CD4-positive, alpha-beta T cell treated with Interleukin-17A for 4 hours (primary cell): ENCODE measurements at places on chromosomes 16 and 17.

GRCh38 chr17:27762527-27763305 is 37.6 kb downstream of the NOS2 start:
- no peak for DNase-seq

- DNase-seq = no peak
These were observed 68.2 kb downstream of the SIAH1 start for GRCh38 chr16:48317026-48317425.

DNA sequence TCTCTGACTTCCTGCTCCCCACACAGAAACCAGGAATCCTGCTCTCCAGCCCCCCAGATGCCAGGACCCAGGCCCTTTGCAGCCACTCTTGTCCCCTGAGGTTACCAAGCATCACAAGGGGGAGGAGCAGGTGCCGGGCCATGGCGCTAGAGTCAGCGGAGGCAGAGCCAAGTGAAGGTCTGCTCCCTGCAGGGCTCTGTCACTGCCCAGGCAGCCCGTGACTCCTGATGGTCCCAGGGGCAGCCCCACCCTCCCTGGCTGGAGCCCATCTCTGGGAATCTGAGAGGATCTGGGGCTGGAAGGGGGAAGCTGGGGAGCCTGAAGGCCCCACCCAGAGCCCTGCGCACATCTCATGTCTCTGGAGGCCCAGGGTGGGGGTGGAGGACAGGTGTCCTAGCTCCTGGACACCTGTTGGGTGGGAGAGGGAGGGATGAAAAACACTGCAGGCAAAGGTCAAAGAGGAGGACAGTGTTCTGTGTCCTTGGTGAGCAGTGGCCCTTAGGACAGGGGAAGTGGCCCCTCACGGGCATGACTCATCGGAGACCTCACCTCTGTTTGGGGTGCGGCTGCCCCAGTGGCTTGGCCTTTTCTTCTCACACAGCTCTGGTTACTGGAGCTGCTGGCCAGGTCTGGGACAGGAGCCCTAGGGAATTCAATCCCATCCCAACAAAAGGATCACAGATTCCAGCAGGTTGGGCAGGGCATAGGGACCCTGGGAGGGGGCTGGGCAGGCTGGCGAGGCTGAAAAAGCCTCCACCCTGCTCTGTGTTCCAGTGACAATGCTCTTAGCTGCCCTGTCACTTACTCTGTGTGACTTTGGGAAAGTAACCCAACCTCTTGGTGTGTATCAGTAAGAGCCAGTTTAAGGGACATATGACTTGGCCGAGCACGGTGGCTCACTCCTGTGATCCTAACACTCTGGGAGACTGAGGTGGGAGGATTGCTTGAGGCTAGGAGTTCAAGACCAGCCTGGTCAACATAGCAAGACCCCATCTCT is at the start of gene PRSS36:
TSS of gene PRSS36 (minus strand) at position 173 of the 997 bp plus-strand sequence. CDS start at position 142, 31 bp downstream.
- no peak for DNase-seq

GRCh38 chr17:39240631-39241030 is 14.9 kb upstream of the STAC2 start:
- no peak for DNase-seq

GRCh38 chr17:6492892-6493674 is 48.8 kb downstream of the PIMREG start:
- no peak for DNase-seq

GRCh38 chr16:59719121-59719520 is 985.0 kb upstream of the GOT2 start:
- no peak for DNase-seq

DNA sequence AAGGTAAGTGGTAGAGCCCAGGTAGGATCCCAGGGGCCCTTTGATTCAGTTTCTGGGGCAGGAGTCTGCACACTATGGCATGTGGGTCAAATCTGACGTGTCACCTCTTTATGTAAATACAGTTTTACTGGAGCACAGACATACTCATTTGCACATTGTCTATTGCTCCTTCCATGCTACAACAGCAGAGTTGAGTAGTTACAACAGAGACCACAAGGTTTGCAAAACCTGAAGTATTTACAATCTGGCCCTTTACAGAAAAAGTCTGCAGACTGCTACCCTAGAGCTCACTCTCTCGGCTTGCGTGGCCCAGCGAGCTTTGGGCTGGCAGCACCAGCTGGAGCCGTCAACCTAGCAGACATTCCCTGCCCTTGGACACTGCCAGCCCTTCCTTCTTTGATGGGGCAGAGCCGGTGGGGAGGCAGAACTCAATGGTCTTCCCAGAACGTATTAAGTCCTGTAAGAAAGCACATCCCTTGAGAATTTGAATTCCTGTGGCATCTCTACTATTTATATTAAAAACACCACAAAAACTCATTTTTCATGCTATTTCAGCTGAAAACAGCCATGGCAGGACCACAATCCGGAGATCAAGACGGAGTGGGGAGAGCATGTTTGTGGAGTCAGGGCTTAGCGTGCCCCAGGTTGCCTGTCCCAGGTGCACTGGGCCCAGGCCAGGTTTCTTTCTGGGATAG is 133.1 kb upstream of the NUDT7 start:
- no peak for DNase-seq

DNA sequence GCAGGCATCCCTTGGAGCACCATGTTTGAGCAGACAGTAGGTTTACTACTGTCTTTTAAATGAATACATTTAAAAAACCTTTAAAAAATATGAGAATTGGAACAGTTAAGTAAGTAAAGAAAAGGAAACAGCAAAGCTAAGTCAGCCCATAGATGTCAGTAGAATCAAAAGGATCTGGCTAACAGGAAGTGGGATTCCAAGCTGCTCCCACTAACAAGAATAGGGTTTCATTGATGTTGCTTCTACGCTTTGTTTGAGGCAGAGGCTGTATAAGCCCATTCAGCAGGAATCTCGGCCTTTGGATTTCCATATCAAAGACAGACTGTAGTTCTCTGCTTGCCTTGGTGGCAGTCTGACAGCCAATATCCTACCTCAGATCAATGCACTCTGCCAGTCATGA is 122.9 kb upstream of the ELAC2 start:
- DNase-seq = no peak

- DNase-seq = no peak
These were observed 55.6 kb upstream of the ALOX12 start for GRCh38 chr17:6940186-6940649.

DNA sequence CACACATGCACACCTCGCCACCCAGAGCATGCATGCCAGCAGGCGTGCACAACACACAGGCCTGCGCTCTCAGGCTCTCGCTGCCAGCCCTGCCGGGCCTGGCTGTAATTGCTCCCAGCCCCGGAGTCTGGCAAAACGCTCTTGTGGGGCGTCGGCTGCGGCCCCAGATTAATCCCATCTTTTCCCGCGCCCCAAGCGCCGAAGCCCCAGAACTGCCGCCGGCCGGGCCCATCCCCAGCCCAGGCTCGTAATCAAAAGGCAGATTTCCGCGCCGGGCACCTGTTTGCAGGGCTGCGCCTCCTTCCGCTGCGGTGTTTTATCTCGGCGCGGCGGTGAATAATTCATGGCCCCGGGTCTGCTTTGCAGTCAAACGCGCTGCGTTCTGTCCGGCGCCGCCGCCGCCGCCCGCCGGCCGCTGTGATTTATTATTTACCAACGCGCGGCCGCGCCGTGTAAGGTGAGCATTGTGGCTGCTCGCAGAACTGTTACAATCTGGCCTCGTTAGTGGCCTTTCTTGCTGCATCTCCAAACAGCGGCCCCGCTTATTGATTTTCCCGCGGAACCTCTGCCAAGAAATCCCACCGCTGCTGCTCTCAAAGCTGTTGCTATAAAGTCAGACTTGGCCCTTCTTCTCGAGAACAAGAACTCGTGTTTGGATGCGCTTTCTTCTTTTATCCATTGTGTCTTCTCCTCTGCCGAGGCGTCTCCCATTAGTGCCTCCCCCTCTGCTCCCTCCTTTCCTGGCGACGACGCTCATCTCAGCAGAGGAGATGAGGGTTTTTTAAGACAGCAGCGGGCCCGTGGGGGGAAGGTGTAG is 126.1 kb downstream of the IRX5 start:
- no peak for DNase-seq

- DNase-seq = no peak
These were observed 888 bp downstream of the ACSM5 start for GRCh38 chr16:20410121-20410723.

DNA sequence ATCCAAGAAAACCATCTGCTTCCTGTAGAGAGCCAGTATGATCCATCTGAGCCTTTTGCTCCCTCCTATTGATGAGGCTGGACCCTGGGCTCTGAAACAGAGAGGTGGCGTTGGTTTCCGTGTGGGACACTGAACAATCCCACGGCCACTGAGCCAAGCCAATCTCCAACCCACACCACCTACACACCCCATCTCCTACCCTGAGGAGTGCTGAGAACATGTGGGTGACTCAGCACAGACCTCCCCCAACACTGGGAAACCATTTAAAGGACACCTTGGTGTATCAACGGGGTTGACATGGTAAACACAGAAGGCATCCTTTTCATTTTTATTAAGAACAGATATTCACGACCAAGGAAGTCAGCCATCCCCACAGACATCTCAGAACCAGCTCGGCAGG is 332.1 kb downstream of the SLC39A11 start:
- no peak for DNase-seq

DNA sequence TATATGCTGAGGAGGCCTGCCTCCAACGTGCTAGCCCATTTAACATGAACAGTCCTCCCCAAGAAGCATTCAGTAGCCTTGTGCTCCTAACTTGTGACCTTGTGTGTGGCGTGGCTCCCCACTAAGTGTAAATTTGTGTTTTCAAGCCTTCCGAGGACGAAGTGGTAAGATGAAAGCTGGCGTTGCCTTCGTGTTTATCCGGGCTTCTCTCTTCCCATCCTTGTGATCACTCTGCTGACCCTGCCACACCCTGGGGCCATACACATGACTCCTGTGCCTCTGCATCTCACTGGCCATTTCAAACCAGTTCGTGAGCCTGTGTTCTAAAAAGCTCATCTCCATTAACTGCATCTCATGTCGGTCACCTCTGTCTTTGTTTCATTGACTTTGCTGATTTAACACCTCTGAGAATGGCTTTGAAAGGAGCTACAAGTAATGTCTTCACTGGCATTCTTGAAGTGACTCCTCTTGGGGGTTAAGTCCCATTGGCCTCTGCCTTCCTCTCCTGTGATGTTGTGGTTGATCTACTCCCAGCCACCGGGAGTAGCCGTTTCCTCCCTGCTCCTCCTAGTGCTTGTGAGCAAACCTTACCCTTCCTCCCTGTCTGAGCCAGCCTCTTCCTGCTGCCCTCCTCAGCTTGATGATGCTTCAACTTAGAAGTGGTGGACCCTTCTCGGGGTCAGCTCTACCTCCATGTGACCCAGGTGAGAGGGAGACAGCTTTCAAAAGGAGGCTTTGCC is 27.4 kb upstream of the NAGLU start:
- DNase-seq = no peak

DNA sequence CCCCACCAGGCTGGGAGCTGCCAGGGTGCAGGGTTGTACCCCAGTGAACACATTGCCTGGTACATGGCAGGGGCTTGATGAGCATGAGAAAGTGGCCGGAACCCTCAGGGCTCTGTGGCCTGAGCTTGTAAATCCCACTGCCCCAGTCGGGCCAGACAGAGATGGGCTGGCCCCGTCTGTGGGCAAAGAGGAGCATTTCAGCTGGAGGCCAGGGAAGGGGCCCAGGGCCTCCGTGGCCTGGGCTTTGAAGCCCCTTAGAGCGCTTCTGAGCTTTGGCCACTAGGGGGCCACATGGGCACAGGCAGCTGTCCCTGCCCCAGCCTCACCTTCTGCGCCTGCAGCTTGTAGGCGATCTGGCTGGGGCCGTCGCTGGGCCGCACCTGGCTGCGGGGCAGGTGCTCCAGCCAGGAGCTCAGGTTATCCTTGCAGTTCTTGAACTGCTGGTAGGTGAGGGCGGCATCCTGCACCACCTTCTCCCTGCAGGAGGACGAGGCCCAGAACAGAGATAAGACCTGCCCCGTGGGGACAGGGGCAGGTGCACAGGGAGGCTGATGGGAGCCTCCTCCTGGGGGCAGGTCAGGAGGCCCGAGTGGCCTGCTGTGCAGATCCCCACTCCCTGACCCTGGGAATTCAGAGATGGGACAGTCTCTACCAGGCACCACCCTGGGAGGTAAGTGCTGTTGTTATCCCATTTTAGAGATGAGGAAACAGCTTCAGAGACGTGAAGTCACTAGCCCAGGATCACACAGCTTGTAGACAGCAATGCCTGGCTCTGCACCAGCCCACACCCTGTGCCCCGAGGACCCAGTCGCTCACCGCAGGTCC is 12.8 kb downstream of the EVPL start:
- peak; percentile 86 for DNase-seq

DNA sequence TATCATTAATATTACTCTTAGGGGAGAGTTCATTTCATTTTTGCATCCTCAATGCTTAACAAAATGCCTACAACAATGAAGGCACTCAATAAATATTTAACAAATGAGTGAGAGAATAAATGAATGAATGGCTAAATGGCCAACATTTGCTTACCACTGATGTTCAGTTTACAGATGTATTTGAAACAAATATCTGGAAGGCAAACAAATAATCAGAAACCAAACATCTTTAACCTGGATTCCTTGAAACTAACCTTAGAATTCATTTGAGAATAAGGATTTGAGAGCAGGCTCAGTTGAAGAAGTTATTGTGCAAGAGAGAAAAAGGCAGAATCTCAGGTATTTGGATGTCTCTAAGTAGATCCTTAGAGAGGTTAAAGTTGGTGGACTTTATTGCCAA is 8.4 kb downstream of the NACA2 start:
- no peak for DNase-seq

GRCh38 chr16:63467513-63467912 is 1431.3 kb upstream of the CDH8 start:
- DNase-seq = no peak

DNA sequence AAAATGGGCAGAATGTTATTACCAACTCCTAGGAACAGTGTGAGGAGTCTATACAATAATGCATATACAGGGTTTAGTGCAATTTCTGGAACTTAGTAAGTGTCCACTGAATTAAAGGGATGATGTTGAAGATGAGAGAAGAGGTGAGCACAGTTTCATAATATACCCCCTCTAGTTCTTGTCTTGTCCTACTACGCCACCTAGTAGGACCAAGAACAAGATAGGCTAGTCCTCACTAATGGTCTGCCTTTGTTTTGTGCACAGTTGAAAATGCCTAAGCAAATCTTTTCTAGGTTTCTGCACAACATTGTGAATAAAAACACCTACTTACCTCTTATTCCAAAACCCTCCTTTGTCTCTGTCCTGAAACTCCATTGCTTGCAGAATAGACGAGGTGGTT is 670.2 kb downstream of the CDH8 start:
- no peak for DNase-seq

DNA sequence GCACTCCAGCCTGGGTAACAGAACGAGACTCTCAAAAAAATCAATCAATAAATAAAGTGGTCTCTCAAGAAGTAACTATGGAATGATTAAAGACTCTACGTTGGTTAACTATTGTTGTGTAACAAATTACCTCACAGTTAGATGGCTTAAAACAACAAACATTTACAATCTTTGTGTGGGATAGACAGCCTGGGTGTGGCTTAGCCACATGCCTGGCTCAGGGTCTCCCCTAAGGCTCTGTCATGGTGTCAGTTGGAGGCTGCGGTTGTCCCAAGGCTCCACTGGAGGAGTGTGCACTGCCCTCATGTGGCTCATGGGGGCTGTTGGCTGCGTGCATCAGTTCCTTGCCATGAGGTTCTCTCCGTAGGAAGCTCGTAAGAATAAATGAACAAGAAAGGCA is 294.5 kb downstream of the SNX29 start:
- DNase-seq = no peak

DNA sequence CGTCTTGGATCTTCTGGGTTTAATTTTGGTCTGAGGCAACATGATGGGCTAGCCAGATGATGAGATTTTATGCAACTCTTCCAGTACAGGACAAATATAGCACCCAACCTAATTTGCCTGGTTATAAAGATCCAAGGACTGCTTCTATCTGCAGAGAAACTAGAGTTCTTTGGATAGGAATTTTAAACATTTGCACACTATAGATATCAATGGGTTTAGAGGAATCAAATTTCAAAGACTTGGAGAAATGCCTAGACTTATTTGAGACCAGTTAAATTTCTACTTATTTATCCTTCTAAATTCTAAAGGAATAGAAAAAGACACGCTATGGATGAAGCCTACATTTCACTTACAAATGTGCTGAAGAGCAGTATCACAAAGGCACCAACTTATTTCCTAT is 12.6 kb downstream of the PMFBP1 start:
- DNase-seq = no peak
